ENCODE measurements at places on chromosomes 1 and 21.
A peak's percentile ranks its signal among the peaks of the same experiment; 100 is the strongest.

- DNase-seq, result peak; percentile 39
Observed at GRCh38 chr1:243267914-243268653, 12.2 kb downstream of the SDCCAG8 start.

GRCh38 chr1:78044796-78045562 lies 787 bp upstream of the GIPC2 start:
- DNase-seq, result no peak

- DNase-seq, result no peak
Observed at GRCh38 chr1:201404055-201404454, 4.9 kb upstream of the LAD1 start.

DNA sequence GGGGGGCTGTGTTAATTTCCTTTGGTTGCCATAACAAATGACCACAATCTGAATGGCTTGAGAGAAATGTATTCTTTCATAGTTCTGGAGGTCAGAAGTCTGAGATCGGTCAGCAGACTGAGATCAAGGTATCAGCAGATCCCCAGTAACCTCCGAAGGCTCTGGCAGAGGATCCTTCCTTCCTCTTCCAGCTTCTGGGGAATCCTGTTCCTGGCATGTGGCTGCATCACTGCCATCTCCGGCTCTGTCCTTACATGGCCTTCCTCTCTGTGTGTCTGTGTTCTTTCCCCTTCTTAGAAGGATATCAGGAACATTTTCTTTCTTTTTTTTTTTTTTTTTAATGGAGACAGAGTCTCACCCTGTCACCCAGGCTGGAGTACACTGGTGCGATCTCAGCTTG lies 25.8 kb downstream of the ACTL8 start:
- DNase-seq, result no peak

- peak; percentile 72 for DNase-seq
Observed at GRCh38 chr1:27885114-27885528, 12.8 kb downstream of the THEMIS2 start.

DNA sequence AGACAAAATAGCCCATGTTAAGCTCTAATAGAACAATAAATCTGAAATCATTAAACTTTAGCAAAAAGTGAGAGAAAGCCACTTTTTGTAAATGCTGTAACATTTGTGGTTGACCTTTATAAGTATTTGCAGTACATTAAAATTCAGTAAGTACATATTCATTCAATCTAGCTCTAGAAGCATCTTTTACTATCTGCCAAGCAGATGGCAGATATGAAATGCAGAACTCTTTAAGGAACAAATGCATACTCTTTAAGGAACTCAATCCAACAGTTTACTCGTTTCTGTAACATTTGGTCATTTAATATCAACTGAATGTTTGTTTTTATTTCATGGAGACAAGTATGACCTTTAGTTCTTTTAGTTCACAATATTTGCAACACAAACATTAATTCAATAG lies 150.1 kb downstream of the APP start:
- DNase-seq, result no peak

DNA sequence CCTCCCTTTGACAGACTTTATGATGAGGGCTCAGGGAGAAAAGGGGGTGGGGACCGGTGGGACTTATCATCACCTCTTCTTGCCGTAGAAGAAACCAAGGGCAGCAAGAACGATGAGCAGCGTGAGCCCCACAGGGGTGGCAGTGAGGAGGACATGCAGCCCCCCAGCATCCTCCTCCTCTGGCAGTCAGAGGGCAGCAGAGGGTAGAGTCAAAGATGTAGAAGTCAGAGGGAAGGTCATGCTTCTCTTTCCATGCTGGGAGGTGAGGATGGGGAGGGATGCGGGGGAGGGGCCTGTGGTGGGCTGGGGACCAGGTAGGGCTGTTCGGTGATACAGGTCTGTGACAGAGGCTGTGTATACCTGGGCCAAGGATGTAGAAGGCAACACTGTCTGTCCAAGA lies 14.8 kb downstream of the INSRR start:
- no peak for DNase-seq

DNA sequence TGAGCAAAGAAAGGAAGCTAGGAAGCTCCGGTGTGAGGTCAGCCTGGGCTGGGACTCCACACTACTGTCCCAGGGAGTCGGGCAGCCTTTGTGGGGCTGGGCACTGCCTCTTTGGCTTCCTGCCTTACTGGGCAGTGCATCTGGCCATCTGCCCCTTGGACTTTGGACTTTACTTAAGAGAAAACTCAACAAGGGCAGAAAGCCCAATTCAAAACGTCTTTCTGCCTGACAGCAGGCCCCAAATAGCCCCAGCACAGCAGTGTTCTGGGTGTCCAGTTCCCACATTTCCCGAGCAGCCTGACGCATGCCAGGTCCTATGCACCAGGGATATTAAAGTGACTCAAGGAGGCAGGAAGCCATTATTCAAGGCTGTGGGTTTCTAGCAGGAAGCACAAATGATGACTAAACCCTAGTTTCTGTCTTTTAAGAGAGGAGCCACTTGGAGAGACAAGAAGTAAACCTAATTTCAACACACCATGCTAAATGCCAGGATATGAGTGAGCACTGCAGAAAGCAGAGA lies 37.9 kb upstream of the EDEM3 start:
- DNase-seq, result peak; percentile 75

DNA sequence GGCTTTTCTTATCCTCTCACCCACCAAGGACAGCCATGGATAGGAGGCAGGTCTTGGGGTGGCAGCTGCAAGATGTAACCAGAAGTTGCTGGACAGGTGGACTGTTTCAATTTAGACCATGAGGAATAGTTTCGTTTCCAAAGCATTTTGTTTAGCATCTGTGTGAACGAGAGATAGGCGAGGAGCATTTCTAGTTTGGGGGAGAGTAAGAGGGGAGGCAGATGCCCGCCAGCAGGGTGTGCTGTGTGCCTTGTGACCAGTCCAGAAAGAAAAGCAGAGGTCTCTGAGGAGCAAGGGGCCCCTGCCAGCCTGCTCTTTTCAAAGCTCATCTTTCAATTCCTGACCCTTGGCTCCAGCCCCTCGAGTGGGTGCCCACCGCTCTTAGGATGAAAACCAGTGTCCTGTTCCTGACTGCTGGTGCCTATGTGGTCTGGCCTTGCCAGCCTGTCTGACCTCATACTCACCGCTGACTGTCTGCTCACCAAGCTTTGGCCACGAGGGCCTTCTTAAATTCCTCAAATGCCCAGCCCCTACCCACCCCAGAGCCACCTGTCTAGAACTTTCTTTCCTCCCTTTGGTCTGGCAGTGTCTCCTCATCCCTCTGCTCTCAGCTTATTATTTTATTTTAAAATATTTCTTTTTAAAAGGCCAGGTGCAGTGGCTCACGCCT lies 8.5 kb downstream of the SERINC2 start:
- no peak for DNase-seq

- DNase-seq, result no peak
Observed at GRCh38 chr1:229408458-229409037, 25.3 kb downstream of the ACTA1 start.

DNA sequence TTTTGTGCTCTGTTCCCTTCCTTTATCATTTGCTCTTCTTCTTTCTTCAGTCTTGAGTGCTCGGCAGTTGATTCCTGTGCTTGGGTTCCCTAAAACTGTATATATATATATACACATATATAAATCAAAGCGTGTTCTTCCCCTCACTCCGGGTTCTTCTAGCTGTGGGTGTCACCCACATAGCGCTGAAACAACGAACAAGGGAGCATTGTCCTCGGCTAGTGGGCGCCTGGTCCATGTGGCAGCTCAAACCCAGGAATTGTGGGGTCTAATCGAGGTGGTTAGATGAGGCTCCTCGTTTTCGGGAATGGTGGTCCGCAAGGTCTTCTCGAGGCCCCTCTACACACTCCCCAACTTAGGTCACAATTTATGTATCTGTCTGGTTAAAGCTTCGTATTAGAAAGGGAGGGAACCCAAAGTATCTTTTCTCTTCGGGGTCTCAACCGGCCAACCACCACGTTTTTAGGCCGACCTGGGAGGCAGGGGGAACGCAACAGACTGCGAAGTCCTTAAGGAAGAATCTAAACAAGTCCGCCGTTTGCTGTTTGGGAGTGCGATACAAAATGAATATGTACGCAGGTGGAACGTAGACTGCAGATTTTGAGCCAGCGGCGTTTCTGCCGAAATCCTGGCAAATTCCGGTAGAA lies 504 bp upstream of the SDHC start:
- DNase-seq, result no peak

DNA sequence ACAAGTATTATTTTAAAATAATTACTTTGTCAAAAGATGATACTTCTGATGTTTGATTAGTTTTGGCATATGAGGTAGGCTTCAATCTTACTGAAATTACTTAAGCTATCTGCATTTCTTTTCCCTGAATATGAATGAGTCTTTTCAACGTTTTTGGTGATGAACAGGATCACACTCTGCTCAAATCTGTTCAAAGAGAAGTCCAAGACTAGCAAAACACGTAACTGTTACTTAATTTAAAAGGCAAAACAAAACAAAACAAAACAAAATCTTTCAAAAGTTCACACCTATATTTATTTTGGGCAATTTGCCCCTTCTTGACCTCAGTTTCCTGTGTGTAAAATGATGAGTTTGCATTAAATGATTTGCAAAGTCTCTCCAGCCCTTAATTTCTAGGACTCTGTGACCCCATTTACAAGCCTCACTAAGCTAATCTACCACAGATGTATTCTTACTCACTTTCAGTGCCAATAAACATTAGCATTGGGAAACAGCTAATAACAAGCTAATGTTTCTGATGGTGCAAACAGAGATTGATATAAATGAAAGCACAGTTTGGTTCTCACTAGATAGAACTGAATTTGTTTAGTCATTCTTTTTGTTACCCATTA lies 865.4 kb downstream of the LTN1 start:
- no peak for DNase-seq

DNA sequence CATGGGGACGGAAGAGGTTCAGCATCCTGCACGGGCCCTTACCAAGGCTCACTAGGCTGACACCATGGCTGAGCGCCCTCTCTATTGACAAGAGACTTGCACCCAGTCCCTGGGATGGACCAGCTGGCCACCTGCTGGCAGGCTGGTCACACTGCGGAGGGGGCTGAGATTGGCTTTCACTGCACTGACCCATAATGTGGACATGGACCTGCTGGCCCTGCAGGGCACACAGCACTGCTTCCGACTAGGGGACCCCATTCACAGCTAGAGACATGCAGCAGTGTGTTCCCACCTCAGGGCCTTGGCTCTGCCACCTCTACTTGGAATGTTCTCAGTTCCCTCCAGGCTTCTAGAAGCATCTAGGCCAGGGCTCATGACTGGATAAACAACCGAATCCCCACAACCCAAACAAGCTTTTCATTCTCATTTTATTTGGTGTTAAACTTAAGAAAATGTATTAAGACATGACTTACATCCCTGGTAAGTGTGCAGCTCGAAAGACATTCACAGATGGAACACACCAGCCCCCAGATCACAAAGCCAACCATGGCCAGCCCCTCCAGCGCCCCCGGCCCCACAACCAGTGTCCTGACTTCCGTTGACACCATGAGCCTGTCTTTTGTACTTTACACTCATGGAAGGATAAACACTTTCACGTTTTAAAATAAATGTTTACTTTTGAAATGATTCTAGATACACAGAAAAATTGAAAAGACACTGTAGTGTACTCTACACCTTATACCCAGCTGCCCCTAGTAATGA lies 9.3 kb upstream of the SRARP start:
- no peak for DNase-seq

- DNase-seq, result no peak
Observed at GRCh38 chr1:143720087-143721023, 251.4 kb downstream of the FAM72C start.

- DNase-seq, result peak; percentile 65
Observed at GRCh38 chr1:43381612-43382011, 8.0 kb downstream of the MED8 start.

DNA sequence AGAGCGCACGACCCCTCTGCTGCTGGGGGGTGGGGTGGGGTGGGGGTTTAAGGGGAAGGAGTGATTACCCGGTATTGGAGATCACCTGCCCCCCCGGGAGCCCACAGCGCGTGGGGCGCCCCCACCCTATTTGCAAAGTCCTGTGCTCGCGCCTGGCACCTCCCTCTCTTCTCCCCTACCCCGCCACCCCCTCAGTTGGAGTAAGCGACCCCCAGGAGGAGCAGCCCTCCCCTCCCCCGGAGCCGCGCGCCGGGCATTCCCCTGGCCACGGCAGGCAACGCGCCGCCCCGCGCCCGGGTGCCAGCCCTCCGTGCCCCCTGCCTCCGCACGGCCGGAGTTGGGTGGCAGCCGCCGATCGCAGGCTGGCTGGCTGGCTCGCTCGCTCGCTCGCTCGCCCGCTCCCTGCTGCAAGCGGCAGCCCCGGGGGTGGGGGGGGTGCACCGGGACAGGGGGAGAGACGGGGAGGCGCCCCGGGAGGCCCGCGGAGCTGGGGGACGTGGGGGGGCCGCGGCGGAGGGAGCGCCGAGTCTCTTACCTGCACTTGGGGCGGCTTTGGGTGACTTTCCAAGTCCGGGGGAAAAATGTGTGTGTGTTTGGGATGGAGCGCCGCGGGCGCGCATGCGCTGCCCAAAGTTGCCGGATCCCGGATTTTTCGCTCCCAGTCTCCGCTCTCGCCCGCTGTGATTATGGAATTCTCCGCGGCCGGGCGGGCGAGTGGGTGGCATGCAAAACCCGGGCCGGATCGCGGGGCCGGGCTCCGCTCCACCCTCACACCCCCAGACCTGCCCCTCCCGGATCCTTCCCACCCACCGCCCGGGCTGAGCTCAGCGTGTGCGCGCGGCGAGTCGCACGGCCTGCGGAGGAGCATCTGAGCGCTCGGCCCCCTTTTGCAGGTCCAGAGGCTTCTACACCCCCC lies at the start of gene CASZ1:
Gene CASZ1 (minus strand): TSS at position 618 of the 916 bp plus-strand sequence. CDS start 102,757 bp downstream, outside the sequence.
- no peak for DNase-seq

DNA sequence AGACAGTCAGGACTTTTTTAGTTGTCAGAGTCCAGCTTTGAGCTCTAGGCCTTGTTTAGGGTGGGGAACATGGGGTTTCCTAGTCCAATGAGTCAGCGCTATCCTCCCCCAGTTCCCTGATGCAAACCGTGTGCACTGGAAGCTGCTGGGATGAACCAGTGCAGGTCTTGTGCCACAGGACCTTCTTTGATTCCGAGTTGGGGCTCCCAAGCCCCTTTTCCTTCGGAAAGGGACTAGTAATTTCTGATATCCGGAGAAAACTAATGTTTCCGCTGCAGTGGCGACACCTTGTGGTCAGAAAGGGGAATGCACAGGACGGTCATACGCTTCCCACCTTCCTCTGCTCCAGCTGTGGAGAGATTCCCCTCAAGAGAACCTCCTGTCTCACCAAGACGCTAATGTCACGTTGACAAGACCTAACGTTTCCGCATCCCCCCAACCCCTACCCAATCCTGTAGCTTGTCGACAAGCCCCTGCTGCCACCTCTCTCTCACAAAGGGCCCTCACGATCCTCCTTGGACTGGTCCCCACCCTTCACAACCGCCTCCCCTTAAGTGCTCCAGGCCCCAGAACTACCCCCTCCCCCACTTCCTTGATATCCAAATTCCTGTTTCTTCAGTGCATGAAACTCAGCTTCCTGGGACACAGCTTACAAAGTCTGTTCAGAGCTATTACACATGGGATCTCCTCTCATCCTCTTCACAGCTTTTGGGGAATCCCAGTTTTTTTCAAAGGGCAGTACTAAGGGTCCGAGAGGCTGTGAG lies 30.9 kb downstream of the GPA33 start:
- peak; percentile 20 for DNase-seq

GRCh38 chr1:220880362-220880670 lies 1.1 kb downstream of the HLX start:
- no peak for DNase-seq

- peak; percentile 70 for DNase-seq
Observed at GRCh38 chr1:214281021-214281719, at the start of gene SMYD2. Gene SMYD2 (plus strand): TSS chr1:214281159. CDS start chr1:214281255, 96 bp downstream.

GRCh38 chr1:100530880-100531487 lies 7.0 kb upstream of the GPR88 start:
- peak; percentile 15 for DNase-seq

All from GDM1 (cell line).